Stimulated activated CD4-positive, alpha-beta T cell treated with anti-CD3 and anti-CD28 coated beads, Interleukin-1b, Interleukin-23, amount 100 ng/mL, for 1 hour (primary cell): ENCODE measurements at places on chromosomes 7 and 10.

DNA sequence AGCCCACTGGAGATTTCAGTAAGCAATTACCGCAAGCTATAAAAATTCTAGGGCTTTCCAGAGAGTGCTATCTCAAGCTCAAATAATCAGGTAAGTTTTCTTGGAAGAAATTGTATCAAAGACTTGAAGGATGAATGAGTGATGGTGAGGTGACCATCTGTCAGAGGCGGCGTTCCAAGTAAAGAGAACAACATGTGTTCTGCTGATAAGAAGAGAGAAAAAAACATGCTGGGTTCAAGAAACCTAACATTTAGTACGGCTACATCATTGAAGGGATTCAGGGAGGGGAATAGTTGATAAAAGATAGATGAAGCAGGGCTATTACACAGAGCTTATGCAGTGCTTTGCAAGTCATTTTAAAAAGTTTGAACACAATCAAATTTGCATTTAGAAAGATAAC lies 100.7 kb downstream of the GNAI1 start:
- no peak for DNase-seq

GRCh38 chr10:127798111-127798510 lies 61.1 kb downstream of the FOXI2 start:
- DNase-seq: no peak

DNA sequence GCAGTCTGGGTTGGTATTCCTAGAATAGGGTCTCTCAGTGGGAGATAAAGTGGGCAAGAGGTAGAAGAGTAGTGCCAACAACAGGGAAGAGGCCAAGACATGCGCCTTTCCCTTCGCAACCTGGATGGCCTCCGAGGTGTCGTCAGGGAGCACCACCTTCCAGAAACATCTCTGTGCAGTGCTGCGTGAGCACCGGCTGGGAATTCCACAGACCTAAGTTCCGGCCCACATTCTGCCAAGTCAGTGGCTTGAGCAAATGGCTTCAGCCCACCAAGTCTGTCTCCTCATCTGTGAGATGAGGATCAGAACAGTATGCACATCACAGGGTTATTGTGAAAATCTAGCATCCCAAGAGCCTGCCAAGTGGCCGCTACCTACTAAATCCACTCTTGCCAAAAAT lies 40.6 kb downstream of the CCDC3 start:
- no peak for DNase-seq

GRCh38 chr10:113326160-113327111 lies 226.4 kb upstream of the HABP2 start:
- DNase-seq: no peak

DNA sequence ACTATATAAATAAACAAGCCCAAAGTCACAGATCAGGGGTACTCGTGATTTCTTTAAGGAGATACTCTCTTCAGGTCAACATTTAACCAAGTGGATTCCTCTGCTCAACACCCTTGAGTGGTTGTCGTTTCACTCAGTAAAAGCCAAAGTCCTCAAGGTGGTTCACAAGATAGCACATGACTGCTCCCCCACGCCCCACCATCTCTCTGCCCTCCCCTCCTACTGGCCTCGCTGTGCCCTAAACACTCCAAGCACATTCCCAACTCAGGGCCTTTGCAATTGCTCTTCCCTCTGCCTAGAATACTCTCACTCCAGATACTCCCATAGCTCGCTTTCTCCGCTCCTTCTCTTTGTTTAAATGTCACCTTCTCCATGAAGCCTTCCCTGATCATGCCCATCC lies 72.1 kb upstream of the FHIP2A start:
- DNase-seq: no peak

DNA sequence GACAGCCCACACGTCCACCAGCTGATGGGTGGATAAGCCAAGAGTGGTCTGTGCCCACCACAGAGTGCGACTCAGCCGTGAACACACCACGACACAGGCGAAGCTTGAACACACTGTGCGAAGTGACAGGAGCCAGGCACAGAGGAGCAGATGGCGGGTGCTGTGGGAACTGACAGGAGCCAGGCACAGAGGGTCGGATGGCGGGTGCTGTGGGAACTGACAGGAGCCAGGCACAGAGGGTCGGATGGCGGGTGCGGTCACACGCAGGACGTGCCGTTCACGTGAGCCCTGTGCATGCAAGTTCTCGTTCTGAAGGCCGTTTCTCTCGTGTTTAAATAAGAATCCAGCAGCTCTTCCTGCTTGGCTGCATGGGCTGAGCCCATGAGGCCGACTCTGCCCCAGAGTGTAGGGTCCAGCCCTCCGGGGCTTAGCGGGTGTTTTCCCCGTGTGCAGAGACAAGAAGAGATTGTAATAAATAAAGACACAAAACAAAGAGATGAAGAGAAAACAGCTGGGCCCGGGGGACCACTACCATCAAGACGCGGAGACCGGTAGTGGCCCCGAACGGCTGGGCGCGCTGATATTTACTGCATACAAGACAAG lies 5.9 kb upstream of the ADAP1 start:
- DNase-seq: no peak

DNA sequence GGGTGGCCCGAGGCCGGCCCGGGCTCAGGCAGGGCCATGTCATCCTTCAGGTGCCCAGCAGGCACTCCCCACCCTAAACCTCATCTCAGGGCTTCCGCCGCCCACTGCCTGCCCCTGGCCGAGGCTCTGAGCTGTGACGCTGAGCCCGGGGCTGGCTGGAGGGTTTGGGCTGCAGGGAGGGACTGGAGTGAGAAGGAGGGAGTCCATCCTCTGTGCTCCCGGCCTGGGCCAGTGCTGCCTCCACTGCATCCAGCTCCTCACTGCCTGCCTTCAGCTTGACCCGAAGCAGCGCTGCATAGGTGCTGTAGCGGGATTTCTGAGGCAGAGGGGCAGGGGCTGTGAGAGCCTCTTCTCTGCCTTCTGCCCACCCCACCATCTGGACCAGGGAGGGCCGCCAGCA lies 7.6 kb downstream of the NFKB2 start:
- DNase-seq: no peak

DNA sequence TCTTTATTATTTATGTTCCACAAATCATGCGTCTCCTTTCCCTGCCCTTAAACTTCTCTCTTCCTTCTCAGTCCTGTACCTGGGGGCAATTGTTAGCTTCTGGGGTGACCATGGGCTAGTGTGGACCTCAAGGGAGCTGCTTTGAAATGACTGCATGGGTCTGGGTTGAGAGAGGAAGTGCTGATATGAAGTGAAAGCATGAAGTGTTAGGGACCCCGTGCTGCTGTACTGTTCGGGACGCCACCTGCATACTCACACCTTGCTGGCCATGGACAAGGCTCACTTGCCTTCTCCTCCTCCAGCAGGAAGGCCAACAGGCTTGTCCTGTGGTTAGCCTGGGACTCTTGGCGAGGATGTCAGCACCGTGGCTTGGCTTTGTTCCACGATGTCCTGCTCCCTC lies 56.7 kb downstream of the MTPN start:
- DNase-seq: no peak

DNA sequence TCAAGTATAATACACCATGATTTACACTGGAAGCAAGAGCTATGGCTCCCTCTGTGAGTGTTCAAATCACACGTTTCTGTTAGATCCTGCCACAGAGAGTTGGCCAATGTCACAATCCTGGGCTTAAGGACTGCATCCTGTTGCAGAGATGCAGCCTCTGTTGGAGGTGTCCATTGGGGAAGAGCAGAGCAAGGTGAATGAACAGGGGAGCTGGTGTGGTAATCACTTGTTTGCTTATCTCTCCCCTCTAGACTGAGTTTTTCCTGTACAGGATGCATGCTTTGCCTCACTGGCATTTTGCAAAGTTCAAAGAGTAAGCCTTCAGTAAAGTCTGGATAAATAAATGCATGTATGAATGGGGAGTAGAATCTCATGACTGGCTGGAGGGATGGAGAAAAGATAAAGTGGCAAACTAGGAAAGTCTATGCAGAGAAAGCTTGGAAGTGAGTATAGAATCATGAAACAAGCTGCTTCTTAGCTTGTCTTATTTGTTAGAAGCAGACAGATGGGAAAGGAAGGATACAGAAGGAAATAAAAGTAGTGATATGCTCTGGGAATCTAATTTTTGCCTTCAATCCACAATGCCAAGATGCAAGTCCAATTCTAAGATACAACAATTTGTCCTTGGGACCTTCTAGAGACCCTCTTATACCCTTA lies 605.9 kb downstream of the KCNMA1 start:
- DNase-seq: no peak

DNA sequence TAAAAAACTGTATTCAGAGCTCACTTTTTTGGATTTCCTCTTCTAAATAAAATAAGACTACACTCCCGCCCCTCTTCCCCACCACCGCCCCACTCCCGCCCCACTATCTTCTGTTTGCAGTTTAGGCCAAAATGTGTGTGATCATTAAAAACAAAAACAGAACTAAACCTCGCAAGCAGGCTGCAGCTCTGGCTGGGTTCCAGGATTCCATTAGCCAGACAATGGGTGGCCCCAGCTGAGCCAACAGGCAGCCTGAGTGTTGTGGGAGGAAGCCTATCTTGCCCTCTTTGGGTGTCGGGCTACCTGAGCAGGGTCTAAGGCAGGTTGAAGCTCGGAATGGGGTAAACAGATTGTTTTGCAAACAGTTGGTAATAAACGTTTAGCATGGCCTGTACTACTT lies 41.7 kb downstream of the ARL4A start:
- DNase-seq: no peak

DNA sequence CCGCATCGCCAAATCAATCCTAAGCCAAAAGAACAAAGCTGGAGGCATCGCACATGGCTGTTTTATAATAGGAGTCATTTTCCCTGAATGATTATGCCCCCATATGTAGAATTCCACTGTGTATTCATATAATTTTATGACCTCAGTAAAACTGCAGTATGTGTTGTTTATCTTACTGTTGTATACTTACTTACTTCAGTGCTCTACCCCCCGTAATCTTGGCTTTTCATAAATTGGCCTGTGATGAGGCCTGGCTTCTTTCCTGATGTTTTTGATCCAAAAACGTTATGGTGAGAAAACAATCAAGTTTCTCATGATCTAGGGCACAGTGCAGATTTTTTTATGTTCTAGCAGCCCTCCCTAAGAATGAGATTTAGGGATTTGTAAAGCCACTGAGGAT lies 306.4 kb upstream of the FZD1 start:
- DNase-seq: no peak

DNA sequence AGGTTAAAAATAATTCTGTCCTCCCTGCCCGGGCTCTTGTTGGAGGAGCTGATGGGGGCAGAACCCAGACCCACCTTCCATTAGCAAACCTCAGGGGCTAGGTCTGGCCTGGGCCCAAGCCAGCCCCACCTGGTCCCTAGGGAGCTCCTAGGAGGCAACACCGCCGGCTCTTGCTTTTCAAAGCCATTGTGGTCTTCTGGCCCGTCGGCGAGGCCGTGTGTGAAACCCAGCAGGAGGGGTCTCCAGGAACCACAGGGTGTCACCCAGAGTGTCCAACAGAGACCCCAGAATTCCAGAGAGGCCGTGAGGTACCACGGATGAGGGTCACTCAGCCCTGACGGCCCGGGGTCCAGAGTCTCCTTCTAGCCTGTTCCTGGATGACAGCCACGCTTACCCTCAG lies 16.6 kb upstream of the PDGFA start:
- no peak for DNase-seq

DNA sequence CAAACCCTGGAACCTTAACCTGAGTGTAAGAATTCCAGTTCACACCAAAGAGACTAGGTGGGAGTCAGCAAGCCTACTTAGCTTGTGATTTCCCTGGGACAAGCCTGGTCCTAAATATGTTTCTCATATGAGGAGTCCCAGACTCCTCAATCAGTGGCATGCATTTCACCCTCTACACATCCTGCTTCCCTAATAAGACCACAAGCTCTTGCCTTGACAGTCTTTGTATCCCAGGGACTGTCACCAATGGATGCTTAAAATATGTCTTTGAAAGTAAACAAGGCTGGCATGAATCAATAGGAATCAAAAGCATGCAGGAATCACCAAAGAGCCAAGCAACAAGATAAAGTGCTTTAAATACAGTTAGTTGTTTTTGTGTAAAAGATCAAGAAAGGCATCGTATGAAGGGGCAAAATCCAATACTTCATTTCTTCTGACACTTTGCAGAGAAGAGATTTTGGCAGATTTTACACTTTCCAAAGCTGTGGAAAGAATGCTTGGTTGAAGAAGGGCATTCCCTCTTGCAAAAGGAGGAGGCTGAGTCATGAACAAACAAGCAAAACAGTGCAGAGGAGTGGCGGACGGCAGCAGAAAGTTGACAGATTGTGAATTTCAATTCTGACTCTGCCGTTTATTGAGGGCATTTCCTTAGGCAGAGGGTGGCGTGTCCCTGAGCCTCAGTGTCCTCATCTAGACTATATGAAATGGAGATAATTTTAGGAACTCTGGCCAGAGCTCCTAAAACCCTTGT lies 8.5 kb upstream of the NFE2L3 start:
- no peak for DNase-seq

DNA sequence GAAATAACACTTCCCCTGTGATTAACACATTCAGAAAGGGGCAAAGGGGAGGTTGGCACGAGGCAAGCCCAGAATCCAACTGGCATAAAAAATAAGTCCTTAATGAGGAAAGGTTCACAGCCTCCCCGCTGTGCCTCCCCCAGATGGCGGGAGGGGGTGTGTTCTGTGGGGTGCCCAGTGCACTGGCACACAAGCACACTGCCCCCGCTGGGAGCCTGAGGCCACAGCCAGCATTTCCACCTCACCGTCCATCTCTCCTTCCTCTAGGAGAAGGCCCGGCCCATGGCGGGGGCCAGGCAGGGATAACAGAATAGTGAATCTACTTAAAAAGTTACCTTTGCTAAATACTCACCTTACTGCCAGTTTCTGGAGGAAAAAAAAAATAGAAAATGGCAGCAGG lies 43.2 kb downstream of the PRKAG2 start:
- DNase-seq: no peak

GRCh38 chr10:91287276-91287675 lies 66.8 kb downstream of the PCGF5 start:
- DNase-seq: no peak

DNA sequence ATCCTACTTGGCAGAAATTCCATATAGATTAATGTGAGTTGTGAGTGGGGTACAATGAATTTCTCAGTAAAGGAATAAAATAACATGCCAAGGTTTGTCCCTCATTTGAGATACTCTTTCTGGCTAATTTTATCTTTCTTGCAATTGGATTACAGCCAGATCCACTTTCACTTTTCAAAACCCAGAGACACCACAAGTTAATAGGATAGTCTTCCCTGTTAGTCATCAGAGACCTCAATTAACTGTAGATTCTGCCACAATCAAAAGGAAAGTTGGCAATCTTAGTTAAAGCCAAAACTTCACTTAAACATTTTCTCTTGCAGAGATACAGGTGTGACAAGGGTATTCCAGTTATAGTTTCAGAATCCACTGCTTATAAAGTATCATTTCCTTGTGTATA lies 91.4 kb upstream of the PHYHIPL start:
- no peak for DNase-seq

DNA sequence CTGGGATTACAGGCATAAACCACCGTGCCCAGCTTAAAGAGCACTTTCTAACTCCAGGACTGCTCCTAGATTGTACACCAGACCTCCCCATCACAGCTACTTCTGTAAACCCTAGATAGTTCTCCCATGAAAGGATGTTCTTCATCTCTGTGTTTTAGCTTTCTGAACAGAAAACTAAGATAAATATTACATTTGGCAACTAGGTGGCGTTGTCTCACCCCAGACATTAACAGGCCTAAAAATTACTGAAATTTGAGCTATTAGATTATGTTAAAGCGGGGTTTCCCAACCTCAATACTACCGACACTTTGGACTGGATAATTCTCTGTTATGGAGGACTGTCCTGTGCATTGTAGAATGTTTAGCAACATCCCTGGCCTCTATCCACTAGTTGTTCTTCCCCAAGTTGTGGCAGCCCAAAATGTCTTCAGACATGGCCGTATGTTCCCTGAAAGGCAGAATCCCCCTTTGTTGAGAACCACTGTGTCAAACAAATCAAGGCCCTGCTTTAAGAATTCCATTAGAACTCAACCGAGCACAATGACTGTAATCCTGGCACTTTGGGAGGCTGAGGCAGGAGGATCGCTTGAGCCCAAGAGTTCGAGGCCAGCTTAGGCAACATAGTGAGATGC lies 19.1 kb downstream of the ATOH7 start:
- no peak for DNase-seq
